Activated gamma-delta T cell treated with Interleukin-2 at 50 U/mL for 16 hours (primary cell): ENCODE measurements at places on chromosomes 7 and 10.
A peak's percentile ranks its signal among the peaks of the same experiment; 100 is the strongest.

DNA sequence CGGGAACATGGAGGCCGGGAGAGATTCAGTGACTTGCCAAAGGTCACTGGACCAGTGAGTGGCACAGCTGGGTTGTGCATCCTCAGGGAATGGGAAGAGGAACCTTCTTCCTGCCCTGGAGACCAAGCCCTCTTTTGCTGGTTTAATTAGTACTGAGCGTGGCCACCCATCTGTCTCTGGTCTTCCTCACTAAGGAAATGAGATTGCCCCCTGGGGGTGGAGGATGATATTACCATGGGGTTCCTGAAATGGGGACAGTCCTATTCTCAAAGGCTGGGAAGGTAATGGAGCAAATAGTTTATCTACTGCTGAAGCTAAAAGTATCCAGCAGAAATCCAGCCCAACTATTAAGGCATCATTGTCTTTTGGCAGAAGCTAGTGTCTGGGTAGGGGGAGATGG is 98.6 kb upstream of the FGFR2 start:
- no peak for DNase-seq

GRCh38 chr10:75910032-75910431 is 478.6 kb downstream of the LRMDA start:
- DNase-seq: no peak

GRCh38 chr10:29634105-29634504 is 666 bp downstream of the SVIL start:
- DNase-seq: no peak

GRCh38 chr7:35695473-35695850 is 527 bp upstream of the HERPUD2 start:
- peak; percentile 11 for DNase-seq

DNA sequence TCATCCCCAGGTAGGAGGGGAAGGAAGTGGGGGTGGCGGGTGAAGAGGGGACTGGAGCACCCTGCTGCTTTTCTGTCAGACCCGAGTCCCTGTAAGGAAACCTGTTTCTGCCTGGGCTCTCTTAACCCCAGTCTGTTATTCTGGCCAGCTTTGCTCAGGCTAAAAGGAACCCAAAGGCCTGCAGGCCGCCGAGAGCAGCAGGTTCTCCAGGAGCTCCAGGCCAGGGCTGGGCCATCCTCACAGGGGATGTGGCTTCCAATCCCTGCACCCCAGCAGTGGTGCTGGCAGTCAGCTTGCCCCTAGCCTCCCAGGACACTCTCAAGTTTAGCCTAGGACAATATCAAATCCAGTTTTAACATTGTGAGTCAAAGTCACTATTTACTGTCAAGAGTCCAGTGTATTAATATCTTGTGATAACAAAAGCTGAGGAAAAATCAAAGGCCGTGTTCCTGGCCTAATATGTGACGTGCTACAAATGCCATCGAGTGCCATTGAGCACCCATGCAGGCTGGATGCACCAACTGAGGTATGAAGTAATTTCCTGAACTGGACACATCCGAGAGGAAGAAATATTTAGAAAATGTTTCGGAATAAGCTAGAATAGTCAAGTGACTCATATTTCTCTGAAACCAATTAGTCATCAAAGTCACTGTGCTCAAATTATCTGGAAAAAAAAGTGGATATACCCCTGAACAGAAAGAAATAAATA is 7.0 kb downstream of the PKD1L1 start:
- DNase-seq: no peak

GRCh38 chr7:11831736-11832495 is at the start of gene THSD7A:
Gene THSD7A (minus strand): TSS chr7:11832198. CDS start chr7:11831946, 252 bp downstream.
- no peak for DNase-seq

- no peak for DNase-seq
Observed at GRCh38 chr10:78627254-78627795, 441.4 kb upstream of the ZMIZ1 start.

GRCh38 chr7:112398534-112398933 is 51.7 kb upstream of the IFRD1 start:
- no peak for DNase-seq

DNA sequence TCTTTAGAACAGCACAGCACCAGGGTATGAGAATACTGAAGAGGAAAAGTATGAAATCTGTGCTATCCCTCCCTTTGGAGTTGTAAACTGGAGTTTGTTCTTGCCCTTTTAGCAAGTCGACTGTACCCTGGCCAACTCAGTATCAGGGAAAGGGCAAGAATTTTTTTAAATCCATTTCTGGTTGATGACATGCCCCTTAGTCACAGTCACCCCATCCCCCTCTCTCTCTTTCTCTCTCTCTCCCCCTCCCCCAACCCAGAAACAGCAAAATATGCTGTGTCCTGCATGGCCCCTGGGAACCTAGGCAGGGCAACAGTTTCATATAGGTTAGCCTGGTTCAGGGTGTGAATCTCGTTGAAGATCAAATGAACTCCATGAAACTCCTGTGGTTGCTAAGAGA is 177.7 kb upstream of the ADO start:
- no peak for DNase-seq

DNA sequence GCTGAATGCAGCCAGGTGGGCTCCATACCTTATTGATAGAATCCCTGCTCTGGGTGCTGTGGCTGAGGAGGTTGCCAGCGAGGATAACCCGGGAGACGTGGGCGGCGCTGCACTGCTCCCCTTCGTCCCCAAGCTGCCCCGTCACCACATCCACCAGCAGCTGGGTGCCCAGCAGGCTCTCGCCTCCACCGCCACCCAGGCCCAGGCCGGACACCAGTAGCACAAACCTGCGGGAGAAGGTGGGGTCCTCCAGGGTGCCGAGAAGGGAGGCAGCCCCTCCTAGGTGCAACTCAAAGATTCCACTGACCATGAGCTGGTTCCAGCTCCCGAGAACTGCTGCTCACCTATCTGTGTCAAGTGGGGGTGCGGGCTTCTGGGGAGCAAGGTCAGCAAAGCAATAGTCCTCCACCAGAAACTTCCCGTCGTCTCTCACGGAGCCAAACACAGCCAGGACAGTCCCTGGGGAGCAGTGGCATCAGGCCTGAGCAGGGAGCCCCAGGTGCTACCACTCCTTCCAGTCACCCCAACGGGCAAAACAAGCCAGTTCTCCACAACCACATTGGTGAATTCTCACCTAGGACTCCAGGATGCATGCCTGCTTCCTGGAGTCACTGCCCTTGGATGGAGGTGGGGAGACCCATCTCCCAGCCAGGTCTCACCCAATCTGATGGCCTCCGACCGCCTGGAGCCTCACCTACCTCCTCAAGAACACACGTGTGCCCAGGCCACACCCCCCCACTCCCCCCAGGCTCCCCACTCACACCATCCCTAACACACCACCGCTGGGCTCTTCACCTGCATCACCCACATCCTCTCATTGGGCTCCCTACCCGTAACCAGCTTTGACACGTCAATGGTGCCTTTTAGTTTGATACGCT is 6.3 kb downstream of the POLD2 start:
- DNase-seq: no peak

DNA sequence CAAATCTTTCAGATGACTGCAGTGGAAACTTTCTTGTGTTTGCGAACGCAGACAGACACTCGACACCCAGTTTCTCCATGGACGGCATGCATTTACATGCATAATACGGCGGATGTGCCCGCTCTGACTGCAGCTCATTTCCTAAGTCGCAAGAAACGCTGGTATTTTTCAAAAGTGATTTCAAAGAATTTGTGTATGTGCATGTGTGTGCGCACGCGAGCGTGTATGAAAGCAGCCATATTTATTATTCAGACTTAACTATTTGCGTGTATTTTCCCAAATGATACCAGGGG is 436.5 kb upstream of the MGMT start:
- no peak for DNase-seq

- DNase-seq: no peak
Observed at GRCh38 chr7:139602143-139602722, 78.7 kb downstream of the CLEC2L start.

- no peak for DNase-seq
Observed at GRCh38 chr7:83646027-83646426, 2.9 kb downstream of the SEMA3E start.

GRCh38 chr7:96836456-96836855 is 126.8 kb upstream of the SEM1 start:
- no peak for DNase-seq

- DNase-seq: no peak
Observed at GRCh38 chr10:1947464-1948003, 210.2 kb upstream of the ADARB2 start.

DNA sequence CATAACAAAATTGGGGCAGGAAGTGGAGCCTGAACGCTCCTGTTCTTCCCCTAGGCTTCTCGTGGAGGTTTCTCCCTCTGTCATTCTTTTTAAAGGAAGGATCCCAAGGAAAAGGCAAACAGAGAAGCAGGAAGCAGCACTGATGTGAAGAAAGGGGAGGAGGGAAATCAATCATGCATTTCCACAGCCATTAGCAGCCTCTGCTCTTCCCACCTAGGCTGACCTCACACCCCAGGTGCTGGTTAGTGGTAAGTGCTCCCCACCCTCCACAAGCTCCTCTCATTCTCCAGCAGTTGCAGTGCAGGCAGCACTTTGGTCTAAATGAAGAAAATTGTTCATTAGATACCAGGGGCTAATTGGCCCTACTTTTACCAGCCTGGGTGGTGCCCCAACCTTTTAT is 2.6 kb downstream of the CRHR2 start:
- no peak for DNase-seq

DNA sequence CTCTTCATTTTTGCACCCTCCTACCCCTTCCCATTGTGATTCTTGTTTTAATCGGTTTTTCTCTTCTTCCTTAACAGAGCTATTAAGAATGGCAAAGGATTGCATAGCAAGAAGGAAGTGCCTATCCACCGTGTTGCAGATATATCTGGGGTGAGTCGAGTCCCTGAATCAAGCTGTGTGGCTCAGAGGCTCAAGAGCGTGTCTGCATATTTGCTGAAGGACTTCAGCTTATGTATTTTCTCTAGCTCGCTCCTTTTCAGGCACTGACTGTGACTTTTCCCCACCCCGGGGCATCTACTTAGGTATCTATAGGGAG is 126.6 kb downstream of the LRRC4 start:
- DNase-seq: no peak

DNA sequence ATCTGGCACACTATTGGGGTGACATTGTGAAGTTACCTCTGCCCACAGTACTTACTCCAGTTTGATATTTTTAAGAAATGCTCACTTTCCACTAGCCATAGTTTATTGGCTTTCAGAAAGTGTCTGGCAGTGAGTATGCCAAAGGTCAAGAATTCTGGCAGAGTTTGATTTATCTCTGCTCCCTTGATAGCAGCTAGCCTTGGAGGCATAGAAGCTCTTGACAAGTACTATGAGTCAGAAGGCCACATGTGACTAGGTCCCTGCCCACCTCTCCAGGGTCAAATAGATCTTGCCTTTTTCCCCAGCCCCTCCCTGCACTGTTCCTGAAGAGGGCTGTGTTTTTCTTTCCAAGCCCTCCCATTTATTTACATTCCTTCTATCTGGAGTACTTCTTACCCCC is 202.2 kb downstream of the AUTS2 start:
- no peak for DNase-seq

DNA sequence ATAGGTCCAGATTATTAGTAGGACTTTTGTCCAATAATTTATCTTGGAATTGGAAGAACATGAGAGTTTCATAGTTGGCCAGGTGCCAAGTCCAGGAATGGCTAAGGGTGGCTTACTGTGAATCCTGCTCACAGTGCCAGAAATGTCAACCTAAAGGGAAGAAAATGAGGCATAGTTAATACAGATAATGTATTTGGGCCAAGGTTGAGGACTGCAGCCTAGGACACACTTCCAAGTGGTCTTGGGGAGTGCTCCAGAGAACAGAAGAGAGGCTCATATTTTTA is 78.2 kb downstream of the MAPK8 start:
- no peak for DNase-seq

- DNase-seq: no peak
Observed at GRCh38 chr10:24254180-24254579, 45.2 kb downstream of the KIAA1217 start.

DNA sequence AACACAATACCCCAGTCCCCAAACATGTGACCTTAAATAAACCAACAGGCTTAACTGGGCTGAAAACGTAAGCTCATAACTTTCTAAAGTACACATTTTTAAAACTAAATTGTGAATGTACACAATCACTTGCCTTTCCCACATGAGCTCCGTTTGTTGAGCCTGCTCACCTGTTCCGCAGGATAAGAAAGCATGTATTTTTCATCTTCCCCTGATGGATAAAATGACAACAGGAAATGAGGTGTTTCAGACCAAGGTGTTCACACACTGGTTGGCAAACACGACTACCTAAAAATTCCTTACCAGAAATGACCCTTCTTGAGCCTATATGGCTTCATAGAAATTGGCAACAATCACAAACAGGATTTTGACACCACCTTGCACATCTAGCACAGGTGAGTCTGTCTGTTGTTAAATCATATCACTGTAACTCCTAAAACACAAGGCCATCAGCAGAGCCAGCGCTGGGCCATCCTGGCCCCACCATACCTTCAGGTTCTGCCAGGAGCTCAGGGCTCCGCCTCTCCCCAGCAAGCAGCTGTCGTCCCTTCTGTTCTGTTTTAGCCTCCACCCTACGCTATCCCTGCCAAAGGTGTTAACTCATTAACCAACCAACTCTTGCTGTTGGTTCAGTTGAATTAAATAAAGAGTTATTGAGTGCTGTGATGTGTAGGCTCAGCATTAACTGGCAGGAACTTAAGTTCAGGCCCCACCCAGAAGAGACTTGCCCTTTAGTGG is 73.6 kb upstream of the RNF32 start:
- DNase-seq: no peak

DNA sequence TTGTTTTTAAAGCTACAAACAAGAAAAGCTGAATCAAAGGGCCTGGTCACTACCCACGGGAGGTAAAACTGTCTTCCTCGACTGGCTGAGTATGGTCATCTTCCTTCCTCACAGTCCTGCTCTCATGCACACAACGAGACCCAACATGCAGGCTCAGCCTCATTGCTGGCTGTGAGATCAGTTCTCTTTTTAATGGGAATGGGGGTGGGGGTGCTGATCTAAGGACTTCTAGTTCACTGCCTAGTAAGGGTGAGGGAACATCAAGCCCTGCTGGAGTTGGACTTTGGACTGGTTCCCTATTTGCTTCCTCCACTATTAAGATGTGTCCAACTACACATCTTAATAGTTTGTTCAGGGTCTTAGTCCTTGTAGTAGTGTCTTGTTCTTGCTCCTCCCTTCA is 48.2 kb downstream of the ABCB4 start:
- no peak for DNase-seq

DNA sequence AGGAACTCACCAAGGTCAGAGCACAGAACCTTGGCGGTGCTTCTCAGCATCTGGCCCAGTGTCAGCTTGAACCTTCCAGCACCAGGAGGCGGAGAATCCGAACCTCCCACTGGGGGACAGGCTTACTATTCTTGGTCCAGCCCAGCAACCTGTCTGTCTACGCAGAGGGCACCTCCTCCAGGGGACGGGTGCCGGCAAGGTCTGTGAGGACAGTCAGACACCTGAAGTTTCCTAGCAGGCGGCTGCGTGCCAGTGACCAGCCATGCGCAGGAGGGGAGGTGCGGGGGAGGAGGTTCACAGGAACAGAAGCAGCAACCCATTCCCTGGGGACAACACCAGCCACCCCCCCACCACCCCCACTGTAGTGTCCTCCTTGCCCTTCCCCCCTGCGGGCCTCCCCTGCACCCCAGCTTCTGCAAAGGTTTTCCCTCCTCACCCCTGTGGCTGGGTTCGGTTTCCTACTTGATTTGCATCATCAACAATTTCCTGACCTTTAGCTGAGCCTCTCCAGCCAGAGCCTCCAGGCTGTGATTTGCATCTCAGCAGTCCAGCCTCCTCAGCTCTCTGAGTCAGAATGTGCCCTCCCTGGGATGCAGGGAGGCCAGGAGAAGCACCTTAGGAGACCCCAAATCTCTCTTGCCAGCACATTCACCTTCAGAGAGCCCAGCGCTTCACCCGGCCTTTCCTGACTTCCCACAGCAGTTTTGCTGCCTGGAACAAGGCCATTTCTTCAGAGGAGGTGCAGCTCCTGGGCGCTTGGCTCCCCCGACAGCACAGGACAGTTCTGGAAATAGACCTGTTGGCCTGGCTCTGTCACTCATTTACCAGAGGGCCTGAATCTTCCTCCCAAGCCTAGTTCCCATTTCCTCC is 107.5 kb upstream of the NPS start:
- DNase-seq: no peak
